ENCODE measurements at places on chromosomes 5 and 9.
A peak's percentile ranks its signal among the peaks of the same experiment; 100 is the strongest.

- DNase-seq: no peak
These were observed 10.4 kb downstream of the CDK5RAP2 start for GRCh38 chr9:120569556-120569955.

DNA sequence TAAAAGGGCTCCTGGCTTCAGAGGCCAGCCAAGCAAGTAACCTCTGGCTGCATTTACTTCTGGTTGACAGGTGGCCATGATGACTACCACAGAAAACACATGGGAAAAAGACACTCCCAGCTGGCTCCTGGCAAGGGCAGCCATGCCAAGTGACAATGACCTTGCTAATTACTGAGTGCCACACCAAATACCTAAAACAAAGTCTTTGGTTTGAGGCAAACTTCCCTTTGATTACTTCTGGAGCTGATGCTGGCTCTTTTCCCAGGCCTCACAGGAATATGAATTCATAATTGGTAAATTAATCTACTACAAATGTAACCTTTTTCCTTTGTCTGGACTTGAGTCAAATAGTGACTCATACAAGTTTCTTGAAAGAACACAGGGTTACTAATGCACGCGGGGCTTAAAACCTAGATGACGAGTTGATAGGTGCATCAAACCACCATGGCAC, 61.0 kb downstream of the LPAR1 start:
- DNase-seq: peak; percentile 87

- DNase-seq: no peak
These were observed 41.8 kb downstream of the LMNB1 start for GRCh38 chr5:126818736-126819135.

DNA sequence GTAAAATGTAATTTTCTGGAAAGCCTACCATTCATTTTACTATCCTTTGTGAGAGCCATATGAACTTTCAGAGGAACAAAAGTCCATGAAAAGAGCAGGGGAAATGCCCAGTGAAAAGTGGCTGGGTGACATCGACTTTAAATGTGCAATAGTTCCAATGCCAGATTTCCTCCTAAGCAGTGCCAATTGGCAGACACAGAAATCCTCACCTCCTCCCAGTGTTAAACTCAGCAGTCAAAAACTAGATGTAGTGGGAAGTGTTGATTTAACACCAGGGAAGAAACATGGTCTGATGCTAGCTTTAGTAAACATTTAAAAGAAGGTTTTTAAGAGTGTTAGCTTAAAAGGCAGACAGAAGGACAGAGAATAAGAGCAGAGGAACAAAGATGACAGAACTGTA, 2055.2 kb downstream of the MAT2B start:
- DNase-seq: no peak

GRCh38 chr9:127148014-127148413, 25.6 kb upstream of the ANGPTL2 start:
- no peak for DNase-seq

- DNase-seq: peak; percentile 32
These were observed 26.8 kb upstream of the NUDT12 start for GRCh38 chr5:103589357-103589756.

GRCh38 chr5:150176745-150177477, 10.3 kb downstream of the CDX1 start:
- no peak for DNase-seq

- DNase-seq: no peak
These were observed 76.3 kb downstream of the AOPEP start for GRCh38 chr9:94802793-94803192.

- DNase-seq: no peak
These were observed 177.9 kb downstream of the TSSK1B start for GRCh38 chr5:113256671-113257452.

GRCh38 chr5:131286400-131286715, 22.5 kb downstream of the CDC42SE2 start:
- no peak for DNase-seq

DNA sequence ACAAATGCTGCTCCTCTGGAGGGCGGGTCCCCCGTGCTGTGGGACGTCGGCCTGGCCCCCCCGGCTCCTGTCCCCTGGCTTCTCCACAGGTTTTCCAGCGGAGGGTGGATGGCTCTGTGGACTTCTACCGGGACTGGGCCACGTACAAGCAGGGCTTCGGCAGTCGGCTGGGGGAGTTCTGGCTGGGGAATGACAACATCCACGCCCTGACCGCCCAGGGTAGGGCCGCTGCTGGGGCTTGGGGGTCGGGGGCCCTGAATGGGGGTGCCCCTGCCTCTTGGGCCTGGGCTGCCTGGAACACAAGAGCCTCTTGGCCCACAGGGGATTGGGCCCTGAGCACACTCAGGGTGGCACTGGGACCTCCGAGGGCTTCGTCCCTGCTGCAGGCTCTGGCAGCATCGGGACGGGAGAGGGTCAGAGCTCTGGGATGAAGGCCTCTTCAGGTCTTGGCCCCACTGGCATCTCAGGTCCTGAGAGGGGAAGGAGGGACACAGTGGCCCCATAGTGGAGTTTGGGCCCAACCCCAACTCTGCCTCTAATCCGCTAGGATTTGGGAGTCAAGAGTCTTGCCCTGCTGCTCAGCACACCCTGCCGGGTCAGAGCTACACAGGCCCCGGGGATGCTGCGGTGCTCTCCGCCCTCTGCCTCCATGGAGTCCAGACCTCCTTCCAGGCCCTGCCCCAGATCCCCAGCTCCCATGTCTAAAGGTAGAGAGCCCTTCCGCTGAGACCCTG, 5.2 kb downstream of the FCN2 start:
- DNase-seq: no peak

- no peak for DNase-seq
These were observed 41.6 kb upstream of the TLR4 start for GRCh38 chr9:117662651-117663050.

GRCh38 chr5:179193746-179194145, 133.6 kb downstream of the ZNF354C start:
- DNase-seq: no peak

DNA sequence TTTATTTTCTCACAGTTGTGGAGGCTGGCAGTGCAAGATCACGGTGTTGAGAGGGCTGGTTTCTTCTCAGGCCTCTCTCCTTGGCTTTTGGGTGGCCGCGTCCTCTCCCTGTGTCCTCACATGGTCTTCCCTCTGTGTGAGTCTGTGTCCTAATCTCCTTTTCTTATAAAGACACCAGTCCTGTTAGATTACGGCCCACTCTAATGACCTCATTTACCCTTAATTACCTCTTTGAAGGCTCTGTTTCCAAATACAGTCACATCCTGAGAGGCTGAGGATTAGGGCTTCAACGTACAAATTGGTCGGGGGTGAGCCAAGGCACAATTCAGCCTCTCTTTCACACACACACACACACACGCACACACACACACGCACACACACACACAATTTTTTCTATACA, 73.0 kb downstream of the UGCG start:
- no peak for DNase-seq

- DNase-seq: no peak
These were observed 612.9 kb downstream of the BNC2 start for GRCh38 chr9:16257604-16258003.

DNA sequence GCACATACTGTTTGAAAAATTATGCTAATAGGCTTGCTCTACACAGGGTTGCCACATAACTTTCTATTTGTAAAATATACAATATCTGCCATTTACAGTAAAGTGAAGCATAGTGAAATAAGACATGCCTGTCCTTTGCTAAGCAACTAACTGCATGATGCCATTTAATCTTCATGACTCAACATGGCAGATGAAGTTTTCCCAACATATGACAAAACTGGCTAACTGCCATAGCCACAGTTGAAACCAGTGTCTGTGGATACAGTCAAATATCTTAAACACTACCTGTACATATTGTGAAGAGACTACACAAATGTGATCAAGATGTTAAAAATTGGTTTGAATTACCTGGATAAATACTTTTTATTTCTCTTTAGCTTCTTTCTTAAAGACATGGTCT, 3.1 kb upstream of the DMAC1 start:
- DNase-seq: no peak

- no peak for DNase-seq
These were observed 78.5 kb downstream of the CACNA1B start for GRCh38 chr9:137956039-137956438.

- no peak for DNase-seq
These were observed 1032.3 kb upstream of the NUDT12 start for GRCh38 chr5:104594850-104595249.

GRCh38 chr5:107935645-107936044, 264.9 kb upstream of the EFNA5 start:
- DNase-seq: no peak

- DNase-seq: no peak
These were observed 564.3 kb downstream of the ZNF608 start for GRCh38 chr5:124182133-124182532.

- DNase-seq: peak; percentile 89
These were observed 2.6 kb upstream of the SLC28A3 start for GRCh38 chr9:84343111-84343521.

- DNase-seq: no peak
These were observed 61.4 kb downstream of the RASA1 start for GRCh38 chr5:87329114-87329513.

GRCh38 chr9:8857926-8858595, 1058.5 kb upstream of the DMAC1 start:
- DNase-seq: peak; percentile 34

- DNase-seq: peak; percentile 27
These were observed 64.7 kb downstream of the UBE2R2 start for GRCh38 chr9:33881635-33882034.

DNA sequence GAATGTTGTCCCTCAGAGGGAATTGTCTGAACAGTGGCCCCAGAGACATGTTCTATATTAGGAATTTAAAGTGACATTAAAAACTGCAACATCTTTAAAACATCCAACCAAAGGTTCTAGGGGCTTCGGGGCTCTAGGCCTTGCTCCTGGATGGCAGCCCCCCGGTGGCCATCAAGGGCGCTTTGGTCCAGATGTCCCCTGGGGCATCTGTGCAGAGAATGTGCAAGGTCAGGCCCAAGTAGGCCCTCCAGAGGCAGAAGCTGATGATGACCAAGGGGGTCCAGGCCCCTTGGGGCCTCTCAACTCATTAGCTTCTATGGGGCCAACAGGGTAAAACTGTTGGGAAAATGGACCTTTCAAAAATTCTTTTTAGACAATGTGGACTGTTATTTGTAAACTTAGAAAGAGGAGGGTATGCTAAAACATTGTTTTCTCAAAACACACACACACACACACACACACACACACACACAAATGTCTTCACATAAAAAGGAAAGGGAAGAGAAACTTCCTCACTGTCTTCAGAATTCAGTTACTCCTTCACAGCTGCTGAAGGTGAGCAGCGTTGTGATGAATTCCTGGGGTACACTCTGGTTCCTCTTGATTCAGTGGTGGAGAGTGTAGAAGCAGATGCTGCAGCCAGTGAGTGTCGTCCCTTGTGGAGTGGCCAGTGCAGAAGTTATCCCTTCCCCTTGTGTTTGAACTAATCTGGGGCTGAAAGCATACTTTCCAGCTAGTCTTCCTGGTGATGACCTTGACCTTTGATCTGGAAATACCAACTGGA, 125.2 kb downstream of the WDR41 start:
- DNase-seq: no peak

- DNase-seq: no peak
These were observed 49.9 kb upstream of the MARCHF11 start for GRCh38 chr5:16229357-16229940.

GRCh38 chr5:87340716-87341115, 72.0 kb downstream of the CCNH start:
- no peak for DNase-seq

GRCh38 chr9:114035845-114036801, 42.0 kb downstream of the AMBP start:
- DNase-seq: no peak

GRCh38 chr5:24135536-24135935, 509.2 kb downstream of the CDH10 start:
- no peak for DNase-seq

DNA sequence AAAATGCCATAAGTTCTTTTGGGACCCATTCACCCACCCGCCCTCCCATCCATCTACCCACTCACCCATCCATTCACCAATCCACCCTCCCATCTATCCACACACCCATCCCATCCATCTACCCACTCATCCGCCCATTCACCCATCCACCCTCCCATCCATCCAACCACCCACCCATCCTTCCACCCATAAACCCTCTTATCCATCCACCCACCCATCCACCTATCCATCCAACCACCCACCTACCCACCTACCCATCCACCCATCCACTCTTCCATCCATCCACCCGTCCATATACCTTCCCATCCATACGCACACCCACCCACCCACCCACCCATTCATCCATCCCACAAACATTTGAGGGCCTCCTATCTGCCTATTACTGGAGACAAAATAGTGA, 43.3 kb downstream of the MSX2 start:
- DNase-seq: no peak

- no peak for DNase-seq
These were observed 11.0 kb upstream of the ATP6V0E1 start for GRCh38 chr5:172972552-172972951.

- DNase-seq: peak; percentile 29
These were observed 4.6 kb downstream of the ADAMTSL2 start for GRCh38 chr9:133538851-133539833.

GRCh38 chr9:532707-533106, 308.8 kb upstream of the DMRT1 start:
- no peak for DNase-seq

DNA sequence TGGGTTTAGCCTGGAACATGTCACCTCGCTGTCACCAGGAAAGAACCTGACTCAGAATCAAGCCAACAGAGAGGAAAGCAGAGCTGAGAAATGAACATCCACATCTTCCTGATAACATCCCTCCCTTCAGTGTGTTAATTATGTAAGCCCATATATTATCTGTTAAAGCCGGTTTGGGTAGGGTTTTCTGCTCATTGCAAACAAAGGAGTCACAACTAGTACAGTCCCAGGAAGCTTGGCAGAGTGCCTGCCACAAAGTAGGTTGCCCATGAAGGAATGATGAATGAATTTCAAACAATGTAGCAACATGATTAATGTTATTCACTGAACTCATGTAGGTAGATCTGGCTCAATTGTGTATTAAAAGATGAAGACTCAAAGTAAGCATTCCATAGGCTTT, 10.4 kb upstream of the PPARGC1B start:
- DNase-seq: peak; percentile 47
